ENCODE measurements at places on chromosomes 2 and 18.

GRCh38 chr18:69747388-69747787 lies 200.3 kb downstream of the CD226 start:
- no peaks in the 10 kb centered on the region for H3K27me3 ChIP-seq
- H3K27ac ChIP-seq, result no peak overlapping the region
- no peak overlapping the region for H3K4me3 ChIP-seq
- DNase-seq, result no peak
- H3K4me1 ChIP-seq, result no peaks in the 10 kb centered on the region

DNA sequence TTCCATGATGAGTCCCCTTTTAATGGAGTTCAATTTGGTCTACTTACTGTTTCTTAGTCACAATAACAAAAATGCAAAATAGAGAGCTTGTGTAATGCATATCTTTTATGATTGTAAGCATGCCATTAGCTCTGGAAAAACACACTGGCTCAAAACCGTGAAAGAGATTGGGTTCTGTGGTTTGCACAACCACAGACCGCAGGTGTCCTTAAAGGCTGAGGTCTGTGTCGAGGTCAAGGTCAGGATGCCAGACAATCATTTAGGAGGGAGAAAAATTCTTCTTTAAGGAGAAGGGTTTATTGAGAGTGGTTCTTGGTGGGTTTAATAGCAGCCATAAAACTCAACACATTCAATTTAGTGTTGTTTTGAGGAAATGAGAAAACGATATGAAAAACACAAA lies 487.2 kb downstream of the GALR1 start:
- no peak overlapping the region for H3K27ac ChIP-seq
- no peaks in the 10 kb centered on the region for H3K27me3 ChIP-seq
- no peaks in the 10 kb centered on the region for H3K4me1 ChIP-seq
- H3K4me3 ChIP-seq, result no peak overlapping the region
- no peaks in the 10 kb centered on the region for H3K36me3 ChIP-seq

DNA sequence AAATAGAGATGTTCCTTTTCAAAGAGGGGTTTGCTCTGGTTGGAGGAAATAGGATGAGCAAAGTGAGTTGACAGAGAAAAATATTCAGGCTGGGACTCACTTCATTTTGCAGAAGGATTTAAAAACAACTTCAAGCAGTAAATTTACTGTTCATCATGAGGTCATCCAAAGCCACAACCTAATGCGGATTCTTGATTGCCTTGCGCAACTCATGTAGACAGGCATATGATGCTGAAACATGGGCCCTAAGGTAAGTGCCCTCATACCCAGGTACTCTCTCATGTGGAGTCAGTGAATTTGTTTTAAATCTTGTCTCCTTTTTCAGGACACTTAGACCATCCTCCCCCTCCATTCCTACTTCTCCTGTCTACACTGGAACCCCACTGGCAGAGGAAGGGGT lies 51.9 kb upstream of the LYPD1 start:
- no peaks in the 10 kb centered on the region for H3K27me3 ChIP-seq
- H3K4me3 ChIP-seq, result no peak overlapping the region
- no peaks in the 10 kb centered on the region for H3K4me1 ChIP-seq
- H3K27ac ChIP-seq, result no peak overlapping the region
- H3K36me3 ChIP-seq, result no peaks in the 10 kb centered on the region

DNA sequence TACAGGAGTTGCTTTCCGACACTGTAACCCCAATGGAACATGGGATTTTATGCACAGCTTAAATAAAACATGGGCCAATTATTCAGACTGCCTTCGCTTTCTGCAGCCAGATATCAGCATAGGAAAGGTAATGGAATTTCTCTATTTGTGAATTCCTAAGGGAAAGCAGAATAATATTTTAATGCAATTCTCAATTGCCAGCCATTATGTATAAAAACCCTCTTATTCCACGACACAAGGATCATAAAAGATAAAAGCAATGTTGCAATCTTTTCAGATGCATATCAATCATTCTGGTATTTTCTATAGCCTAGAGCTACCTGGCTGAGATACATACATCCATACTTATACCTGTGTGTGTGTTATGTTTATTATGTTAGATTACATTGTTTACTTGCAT lies 31.2 kb downstream of the PTH2R start:
- no peak overlapping the region for H3K27ac ChIP-seq
- DNase-seq, result no peak
- no peaks in the 10 kb centered on the region for H3K4me1 ChIP-seq
- no peaks in the 10 kb centered on the region for H3K36me3 ChIP-seq
- no peak overlapping the region for H3K4me3 ChIP-seq
- no peaks in the 10 kb centered on the region for H3K27me3 ChIP-seq

DNA sequence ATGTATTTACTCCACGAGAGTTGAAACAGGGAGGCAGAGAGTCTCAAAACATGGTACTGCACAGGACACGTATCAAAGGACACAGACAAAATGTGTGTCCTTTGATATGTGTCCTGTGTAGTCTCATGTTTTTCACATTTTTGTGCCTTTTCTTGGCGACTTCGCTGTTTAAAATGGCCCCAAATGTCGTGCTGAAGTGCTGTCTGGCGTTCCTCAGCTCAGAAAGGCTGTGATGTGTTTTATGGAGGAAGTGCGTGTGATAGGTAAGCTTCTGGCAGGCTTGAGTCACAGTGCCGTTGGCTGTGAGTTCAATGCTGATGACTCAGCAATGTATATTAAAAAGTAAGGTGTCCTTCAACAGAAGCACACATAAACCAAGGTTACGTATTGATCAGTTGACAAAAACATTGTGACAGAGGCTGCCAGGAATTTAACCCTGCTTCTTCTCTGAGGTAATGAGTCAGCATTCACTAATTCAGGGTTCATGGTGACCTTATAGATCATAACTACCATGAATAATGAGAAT lies 78.2 kb downstream of the DYSF start:
- no peaks in the 10 kb centered on the region for H3K4me1 ChIP-seq
- no peak overlapping the region for H3K4me3 ChIP-seq
- DNase-seq, result no peak
- H3K27ac ChIP-seq, result no peak overlapping the region
- H3K27me3 ChIP-seq, result no peaks in the 10 kb centered on the region

GRCh38 chr2:206086716-206087350 lies 859 bp upstream of the INO80D start:
- peak overlapping the region; percentile 95 for H3K27ac ChIP-seq
- peak overlapping the region; percentile 90 for H3K4me3 ChIP-seq
- H3K4me1 ChIP-seq, result no peaks in the 10 kb centered on the region
- no peaks in the 10 kb centered on the region for H3K27me3 ChIP-seq
- DNase-seq, result no peak

- peaks cover 51% of the 10 kb centered on the region for H3K36me3 ChIP-seq
- H3K4me3 ChIP-seq, result no peak overlapping the region
- no peak overlapping the region for H3K27ac ChIP-seq
- no peaks in the 10 kb centered on the region for H3K27me3 ChIP-seq
- H3K4me1 ChIP-seq, result no peaks in the 10 kb centered on the region
Measured at GRCh38 chr18:76894566-76895346, 72.4 kb downstream of the ZNF236 start.

- H3K27ac ChIP-seq, result no peak overlapping the region
- no peaks in the 10 kb centered on the region for H3K4me1 ChIP-seq
- no peak overlapping the region for H3K4me3 ChIP-seq
- no peaks in the 10 kb centered on the region for H3K27me3 ChIP-seq
Measured at GRCh38 chr2:104577143-104577542, 276.8 kb upstream of the POU3F3 start.

DNA sequence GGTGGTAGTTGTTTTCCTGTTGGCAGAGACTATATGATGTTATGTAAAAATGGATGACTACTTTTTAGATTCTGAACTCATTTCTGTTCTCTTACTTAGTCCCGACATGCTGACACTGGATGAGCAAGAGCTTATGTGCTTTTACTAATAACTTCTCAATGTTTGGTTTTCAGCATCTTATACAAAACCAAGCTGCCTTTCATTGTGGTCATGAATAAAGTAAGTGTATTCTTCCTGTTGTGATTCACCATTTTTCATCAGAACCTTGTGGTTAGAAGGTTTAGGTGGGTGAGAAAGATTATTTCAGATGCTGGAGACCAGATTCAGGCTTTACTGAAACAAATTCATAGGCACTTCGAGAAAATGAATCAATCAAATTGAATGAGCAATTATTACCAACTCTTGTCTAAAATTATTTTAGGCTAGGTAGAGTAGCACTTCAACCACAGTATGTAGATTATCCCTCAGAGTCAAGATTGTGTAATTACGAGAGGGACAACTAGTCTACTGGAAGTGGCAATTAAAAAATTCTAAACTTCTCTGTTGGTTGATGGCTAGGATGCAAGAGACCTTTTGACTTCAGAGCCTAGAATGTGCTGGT lies 9.3 kb downstream of the GPN1 start:
- no peak for DNase-seq
- H3K27ac ChIP-seq, result no peak overlapping the region
- no peaks in the 10 kb centered on the region for H3K27me3 ChIP-seq
- H3K36me3 ChIP-seq, result peaks cover 85% of the 10 kb centered on the region

- peak; percentile 67 for DNase-seq
- H3K36me3 ChIP-seq, result no peaks in the 10 kb centered on the region
- no peak overlapping the region for H3K4me3 ChIP-seq
- no peaks in the 10 kb centered on the region for H3K27me3 ChIP-seq
Measured at GRCh38 chr2:239910851-239911640, 114.1 kb downstream of the NDUFA10 start.

- DNase-seq, result no peak
- no peak overlapping the region for H3K4me3 ChIP-seq
Measured at GRCh38 chr18:61335684-61336555, 2.7 kb downstream of the CDH20 start.

- H3K27me3 ChIP-seq, result no peaks in the 10 kb centered on the region
- peaks cover 9% of the 10 kb centered on the region for H3K36me3 ChIP-seq
- DNase-seq, result no peak
- peak overlapping the region; percentile 85 for H3K4me3 ChIP-seq
- H3K27ac ChIP-seq, result peak overlapping the region; percentile 98
- no peaks in the 10 kb centered on the region for H3K4me1 ChIP-seq
Measured at GRCh38 chr2:240586919-240587800, 626 bp downstream of the CAPN10 start.

- H3K4me3 ChIP-seq, result peak overlapping the region; percentile 50
- no peaks in the 10 kb centered on the region for H3K36me3 ChIP-seq
- no peaks in the 10 kb centered on the region for H3K27me3 ChIP-seq
- peak overlapping the region; percentile 100 for H3K27ac ChIP-seq
- H3K4me1 ChIP-seq, result peaks cover 44% of the 10 kb centered on the region
Measured at GRCh38 chr18:12278741-12279682, 24.9 kb downstream of the CIDEA start.

DNA sequence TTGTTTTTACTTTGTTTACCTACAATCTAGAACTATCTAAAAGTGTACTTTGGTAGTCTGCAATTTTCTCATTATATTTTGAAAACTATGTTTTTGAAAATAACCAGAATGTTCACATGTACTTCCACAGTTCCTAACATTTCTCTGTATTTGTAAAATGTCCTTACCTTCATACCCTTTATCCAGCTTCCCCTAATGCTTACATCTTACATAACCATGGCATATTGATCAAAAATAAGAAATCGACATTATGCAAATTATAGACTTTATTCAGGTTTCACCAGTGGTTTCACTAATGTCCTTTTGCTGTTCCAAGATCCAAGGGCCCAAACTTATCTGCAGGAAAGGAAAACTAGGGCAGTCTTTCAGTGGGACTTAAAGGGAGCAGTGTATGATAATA lies 114.1 kb downstream of the PLEKHM3 start:
- H3K27me3 ChIP-seq, result no peaks in the 10 kb centered on the region
- peaks cover 4% of the 10 kb centered on the region for H3K36me3 ChIP-seq
- no peak overlapping the region for H3K4me3 ChIP-seq
- no peaks in the 10 kb centered on the region for H3K4me1 ChIP-seq
- no peak for DNase-seq

- H3K36me3 ChIP-seq, result no peaks in the 10 kb centered on the region
- H3K27ac ChIP-seq, result peak overlapping the region; percentile 63
- no peak overlapping the region for H3K4me3 ChIP-seq
- H3K27me3 ChIP-seq, result no peaks in the 10 kb centered on the region
Measured at GRCh38 chr2:200329798-200330197, 23.3 kb downstream of the SPATS2L start.

DNA sequence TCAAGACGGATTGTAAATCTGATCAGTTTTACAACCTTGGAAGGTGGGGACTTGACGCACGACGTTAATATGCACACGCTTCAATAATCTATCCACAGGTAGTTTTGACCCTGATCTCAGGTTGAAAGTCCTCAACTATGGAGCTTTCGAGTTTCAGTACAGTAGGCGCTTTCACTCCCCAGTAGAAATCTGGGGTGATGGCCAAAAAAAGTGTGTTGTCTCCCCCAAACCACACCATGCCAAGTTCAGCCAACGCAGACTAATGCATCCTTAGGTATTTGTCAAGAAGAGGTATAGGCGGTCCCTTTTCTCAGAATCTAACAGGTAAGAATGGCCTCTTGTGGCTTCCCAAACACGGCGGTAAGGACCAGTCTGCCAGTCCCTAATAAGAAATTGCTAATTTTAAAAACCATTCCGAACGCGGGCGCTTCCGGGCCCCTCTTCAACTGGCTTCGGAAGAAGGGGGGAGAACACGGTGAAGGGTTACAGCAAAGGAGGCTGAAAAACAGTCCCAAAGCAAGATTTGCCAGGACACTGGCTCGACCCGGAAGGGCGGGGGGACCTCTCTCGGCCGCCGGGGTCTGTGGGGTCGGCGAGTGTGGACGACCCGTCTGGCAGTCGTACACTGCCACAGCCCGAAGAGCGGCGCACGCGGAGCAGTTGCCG lies 659 bp downstream of the FAM210A start:
- H3K27ac ChIP-seq, result peak overlapping the region; percentile 96
- no peaks in the 10 kb centered on the region for H3K27me3 ChIP-seq
- no peaks in the 10 kb centered on the region for H3K4me1 ChIP-seq
- no peak for DNase-seq
- H3K4me3 ChIP-seq, result peak overlapping the region; percentile 89

DNA sequence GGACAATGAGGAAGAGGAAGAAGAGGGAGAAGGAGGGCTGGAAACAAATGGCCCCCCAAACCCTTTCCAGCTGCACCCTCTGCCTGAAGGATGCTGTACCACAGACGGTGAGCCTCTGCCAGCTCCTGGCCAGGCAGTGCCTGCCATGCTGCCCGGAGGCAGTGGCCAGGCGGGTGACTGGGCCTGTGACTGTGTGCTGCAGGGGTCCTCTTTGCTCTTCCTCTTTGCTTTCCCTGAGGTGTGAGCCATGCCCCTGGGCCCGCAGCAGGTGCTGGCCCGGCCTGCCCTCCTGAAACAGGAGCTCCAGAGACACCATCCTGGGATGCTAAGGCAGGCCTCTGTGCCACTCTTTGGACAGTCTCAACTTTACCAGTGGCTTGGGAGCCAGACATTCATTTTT lies 28.6 kb downstream of the GREB1 start:
- H3K27me3 ChIP-seq, result no peaks in the 10 kb centered on the region
- DNase-seq, result no peak
- no peaks in the 10 kb centered on the region for H3K4me1 ChIP-seq
- no peak overlapping the region for H3K27ac ChIP-seq
- H3K4me3 ChIP-seq, result no peak overlapping the region
- H3K36me3 ChIP-seq, result no peaks in the 10 kb centered on the region

DNA sequence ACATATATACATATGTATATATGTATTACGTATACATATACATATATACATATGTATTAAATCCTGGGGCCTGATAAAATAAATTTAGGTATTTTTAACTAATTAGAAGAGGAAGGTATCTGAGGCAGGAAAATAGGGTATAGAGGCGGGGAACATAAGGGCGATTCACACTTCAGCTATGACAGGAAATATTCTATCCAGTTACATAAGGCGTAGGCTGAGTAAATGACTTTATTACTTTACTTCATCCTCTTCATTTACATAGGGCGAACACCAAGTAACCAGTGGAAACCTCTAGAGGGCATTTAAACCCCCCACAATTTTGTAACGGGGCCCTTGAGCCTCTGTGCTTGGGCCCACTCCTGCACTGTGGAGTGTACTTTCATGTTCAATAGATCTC lies 167.5 kb downstream of the SOCS6 start:
- no peaks in the 10 kb centered on the region for H3K36me3 ChIP-seq
- H3K27ac ChIP-seq, result no peak overlapping the region
- H3K4me3 ChIP-seq, result no peak overlapping the region
